NCI-H1417 treated with DMSO at 0.1 percent for 48 hours (cell line): ENCODE measurements at places on chromosomes 11 and 22.

DNA sequence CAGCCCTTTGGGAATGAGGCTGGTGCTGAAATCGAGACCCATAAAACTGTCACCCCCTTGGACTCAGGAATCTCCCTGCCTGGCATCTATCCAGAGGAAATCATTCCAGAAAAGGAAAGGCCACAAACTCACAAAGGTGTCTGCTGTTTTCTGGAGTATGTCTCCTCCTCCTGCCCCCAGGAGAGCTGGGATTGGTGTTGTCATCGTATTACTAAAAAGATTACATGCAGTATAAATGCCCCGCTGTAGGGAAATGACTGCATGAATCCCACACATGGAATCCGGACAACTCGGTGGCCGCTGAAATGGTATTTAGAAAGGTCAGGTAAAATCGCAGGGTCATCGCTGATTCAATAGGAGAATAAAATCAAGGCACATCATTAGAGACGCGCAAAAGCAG is 18.9 kb upstream of the RFPL3 start:
- DNase-seq = no peak

GRCh38 chr11:21622995-21623394 is 569.9 kb upstream of the ANO5 start:
- DNase-seq = no peak

GRCh38 chr11:70641369-70641768 is 243.0 kb downstream of the CTTN start:
- DNase-seq = no peak

DNA sequence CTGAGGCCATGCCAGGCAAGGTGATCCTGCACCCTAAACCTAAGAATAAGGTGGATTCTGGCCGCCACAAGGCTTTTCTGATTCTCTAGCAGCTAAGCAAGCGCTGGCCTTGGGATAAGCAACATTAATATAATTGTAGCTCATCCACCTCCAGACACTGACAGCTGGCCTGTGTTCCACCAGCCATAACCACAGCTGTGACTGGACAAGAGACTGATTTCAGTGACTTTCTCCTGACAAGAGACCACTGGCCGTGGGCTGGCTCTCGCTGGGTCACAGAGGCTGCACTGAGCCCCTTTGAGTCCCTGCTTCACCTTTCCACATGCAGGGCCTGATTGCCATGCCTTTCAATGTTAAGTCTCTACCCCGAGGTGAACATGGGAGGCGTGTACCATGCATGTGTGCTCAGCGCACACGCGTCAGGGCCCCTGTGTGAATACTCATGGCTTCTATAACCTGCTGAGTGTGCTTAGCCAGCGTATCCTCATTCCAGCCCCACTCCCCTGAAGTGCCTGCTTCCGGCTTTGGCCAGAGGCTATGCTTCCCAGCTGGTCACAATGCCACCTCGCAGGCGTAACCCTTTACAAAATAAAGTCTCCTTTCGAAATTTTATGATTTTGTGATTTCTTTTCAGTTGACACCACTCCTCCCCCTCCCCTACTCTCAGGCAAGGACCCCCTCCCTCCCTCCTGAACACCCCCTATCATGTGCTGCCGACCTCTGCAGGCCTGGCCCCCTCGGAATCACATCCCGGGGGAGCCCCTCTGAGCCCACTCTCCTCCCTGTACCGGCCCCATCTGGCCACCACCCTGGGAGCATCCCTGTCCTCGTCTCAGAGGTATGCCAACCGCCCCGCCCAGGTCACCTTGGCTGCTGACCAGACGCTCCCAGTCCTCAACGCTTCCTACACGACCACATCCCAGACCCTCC is 128.1 kb downstream of the CTTN start:
- no peak for DNase-seq

DNA sequence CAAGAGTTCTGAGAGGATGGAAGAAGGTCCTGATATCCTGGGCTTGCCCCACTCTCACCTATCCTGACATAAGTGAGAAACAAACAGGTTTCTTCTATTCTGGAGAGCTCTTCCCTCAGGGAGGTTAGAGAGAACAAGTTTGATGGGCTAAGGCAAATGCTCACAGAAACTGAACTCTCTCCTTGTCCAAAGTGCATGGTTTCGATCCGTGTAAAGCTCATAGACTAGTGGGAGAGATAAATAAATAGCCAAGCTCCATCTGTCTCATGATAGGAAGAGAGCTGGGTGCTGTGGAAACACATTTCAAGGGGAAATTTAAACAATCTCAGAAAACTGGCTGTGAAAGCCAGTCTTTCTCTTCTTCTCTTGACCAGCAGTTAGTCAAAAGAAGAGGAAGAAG is 459.5 kb upstream of the LARGE1 start:
- DNase-seq = no peak

GRCh38 chr11:15291885-15292284 is 177.2 kb downstream of the INSC start:
- DNase-seq = no peak

DNA sequence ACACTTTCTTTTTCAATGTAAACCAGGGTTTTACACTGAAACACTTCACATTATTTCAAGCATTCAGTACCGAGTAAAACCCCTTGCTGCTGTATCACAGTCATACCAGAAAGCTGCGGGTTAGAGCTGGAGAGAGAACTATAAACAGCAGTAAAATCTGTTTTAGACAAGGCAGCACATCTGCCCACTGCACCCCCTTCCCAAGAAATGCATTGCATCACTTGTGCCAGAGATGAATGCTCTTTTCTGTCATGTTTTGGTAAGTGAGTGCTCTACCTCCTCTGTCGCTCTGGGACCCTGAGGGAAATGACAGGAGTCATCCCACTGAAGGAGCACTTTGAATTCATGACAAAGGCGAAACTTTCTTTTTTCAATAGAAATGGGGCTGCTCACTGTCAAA is 107.2 kb downstream of the MAML2 start:
- no peak for DNase-seq

- DNase-seq = no peak
These were observed 415.3 kb upstream of the CADM1 start for GRCh38 chr11:115919341-115920091.

DNA sequence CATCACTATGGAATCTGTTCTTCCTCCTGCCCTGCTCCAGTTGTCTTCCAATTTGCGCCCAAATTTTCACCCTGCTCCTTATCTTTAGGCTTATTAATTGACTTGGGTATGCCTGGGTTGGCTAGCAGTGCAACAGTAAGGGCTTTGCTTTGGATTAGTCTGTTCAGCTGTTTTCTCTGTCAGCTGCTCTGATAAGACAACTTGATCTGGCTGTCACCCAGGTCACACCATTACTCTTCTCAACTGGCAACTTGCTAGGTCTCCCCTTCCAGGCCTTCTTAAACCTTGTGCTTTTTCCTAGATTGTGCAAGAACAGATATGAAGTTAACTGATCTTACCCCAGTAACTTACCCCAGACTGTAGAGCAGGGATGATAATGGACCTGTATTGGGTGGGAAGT is 357.8 kb upstream of the LARGE1 start:
- no peak for DNase-seq

DNA sequence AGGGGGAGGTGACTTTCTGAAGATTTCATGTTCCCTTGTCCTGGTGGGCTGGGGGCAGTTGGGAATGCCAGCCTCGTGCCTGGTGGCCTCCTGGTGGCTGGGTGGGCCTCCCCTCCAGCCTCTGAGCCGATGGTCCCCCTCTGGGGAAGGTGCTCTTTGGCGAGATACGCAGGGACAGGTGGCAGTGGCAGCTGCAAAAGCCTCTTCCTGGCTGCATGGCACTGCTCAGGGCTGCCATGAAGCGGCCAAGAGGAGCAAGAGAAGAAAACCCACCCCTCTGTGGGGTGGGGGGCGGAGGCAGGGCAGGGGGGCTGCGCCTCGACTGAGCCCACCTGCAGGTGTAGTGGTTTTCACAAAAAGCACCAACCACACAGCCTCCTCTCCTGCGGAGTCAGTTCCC is 61.8 kb upstream of the PHF21B start:
- no peak for DNase-seq

DNA sequence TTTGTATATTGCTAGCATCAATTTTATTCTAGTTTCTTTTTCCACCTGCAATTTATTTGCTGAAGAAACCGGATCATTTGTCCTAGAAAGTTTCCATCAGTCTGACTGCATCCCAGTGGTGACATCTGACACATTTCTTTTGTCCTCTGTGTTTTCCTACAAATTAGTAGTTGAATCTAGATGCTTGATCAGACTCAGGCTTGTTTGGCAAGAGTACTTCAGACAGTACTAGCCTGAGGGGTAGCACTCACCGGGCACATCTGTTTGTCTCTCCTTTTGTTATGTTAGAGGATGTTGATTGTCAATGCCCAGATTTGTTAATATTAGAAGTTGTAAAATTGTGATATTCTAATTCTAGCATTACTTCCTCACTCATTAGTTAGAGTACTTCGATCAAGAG is 204.8 kb downstream of the SWAP70 start:
- DNase-seq = peak; percentile 29

- DNase-seq = peak; percentile 48
These were observed 303.8 kb downstream of the NTM start for GRCh38 chr11:131674051-131674755.

DNA sequence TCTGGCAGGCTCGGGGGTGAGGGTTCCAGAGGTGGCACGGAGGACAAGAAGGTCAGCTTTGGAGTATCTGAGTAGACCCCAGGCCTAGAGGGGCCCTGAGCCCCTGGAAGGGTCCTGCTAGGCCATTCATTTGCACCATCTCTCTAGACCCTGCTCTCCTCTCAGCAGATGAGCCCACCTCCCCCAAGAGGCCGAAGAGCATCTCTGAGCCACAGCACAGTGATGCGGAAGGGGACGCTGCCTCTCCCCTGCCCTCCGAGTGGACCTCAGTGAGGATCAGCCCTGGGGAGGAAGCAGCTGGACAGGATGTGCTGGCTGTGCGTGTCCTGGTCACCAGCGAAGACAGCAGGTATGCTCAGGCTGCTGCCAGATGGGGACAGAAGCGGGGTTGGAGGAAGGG is 101.6 kb upstream of the PARVA start:
- no peak for DNase-seq

DNA sequence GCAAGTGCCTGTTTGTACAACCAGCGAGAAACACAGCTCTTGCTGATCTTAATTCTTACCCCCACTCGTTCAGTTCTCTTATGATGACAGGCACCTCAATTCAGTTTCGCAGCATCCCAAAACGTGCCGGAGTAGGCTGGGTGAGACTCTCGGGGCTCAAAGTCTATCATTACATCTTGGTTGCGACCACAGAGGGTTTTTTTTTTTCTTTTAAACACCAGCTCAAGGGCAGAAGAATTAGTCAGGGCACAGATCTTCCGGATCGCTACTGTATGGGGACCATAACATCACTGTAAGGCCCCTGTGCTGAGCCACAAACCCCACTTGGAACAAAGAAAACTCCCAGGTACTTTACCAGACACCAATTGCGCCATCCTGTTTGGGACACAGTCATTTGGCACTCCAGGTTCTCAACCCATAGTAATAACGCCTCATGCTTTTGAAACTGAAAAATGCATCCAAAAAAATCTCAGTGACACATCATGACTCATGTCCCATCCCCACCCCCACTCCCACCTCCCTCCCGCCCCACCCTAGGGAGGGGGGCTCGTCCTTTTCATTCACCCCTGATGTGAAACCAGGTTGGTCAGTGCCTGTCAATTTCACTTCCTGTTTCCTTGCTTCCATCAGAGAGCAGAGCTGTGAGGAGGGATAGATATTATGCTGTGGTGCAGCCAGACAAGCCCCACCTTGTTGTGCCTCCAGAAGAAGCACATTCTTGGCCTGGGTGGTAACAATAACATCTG is 41.0 kb upstream of the CD5 start:
- no peak for DNase-seq

DNA sequence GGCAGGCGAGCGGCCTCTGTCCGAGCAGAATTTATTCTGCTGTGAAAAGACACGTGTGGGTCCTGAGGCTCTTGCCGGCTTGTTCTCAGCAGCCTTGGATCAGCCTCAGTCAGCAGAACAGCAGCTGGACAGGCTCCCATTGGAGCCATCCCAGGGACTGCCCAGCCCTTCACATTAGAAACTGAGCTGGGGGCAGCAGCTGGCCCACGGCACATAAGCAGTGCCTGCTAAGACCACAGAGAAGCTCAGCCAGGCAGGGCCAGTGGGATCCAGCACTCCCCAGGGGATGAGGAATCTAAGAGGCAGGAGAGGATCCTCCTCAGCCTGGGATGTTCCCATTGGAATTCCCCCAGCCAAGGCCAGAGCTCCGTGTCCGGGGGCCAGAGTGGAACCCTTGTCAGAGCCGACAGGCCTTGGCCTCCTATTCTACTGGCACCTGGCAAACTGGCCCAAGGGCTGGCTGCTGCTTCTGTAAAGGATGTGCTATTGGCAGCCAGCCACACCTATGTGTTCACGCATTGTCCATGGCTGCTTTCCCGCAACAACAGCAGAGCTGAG is 18.2 kb downstream of the RTN4R start:
- no peak for DNase-seq

DNA sequence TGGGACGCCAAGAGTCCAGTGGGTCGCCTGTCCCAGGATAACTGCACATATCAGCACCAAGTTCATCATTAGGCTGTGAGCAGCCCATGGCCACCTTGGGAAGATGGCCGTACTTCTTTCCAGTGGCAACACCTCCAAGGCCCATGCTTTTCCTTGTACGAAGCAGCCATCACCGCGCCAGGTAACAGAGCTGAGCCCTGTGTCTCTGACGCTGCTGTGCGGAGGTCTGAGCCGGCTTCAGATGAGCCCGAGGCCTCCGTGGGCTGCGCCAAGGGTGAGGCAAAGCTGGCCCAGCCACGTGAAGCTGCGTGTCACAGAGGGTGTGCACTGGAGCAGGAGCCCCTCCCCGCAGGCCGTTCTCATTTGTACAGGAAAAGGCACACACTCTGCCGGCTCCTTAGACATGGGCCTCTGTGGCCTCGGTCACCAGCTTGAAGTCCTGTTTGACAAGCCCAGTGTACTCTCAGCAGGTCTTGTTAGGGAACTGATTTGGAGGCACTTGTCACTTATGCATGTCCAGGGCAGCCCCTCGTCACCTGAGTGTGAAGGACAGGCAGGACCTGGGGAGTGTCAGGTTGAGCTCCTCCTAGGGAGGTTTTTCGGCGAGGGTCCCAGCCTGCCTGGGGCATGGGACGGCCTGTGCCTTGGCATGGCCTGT is 401.5 kb downstream of the TBC1D22A start:
- DNase-seq = no peak

- no peak for DNase-seq
These were observed 65.8 kb upstream of the CECR2 start for GRCh38 chr22:17303441-17303839.
